ENCODE measurements at places on chromosomes 3 and 15.

DNA sequence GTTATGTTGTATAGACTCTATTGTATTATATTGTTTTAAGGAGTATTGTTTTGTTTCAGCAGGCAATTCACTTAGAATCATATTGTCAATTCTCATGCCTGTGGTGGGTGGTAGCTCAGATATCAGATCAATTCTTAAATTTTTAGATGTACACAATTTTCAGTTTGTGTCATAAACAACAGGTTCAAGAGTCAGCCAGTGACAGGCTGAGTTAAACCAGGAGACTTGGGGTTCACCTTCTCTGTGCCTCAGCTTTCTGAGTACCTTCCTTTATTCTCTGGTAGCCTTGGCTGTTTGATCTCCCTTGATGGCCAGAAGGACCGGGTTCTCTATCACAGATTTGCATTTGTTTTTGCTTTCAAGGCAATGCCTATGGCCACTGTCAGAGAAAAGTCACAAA is 199.9 kb upstream of the KCNMB2 start:
- no peak for DNase-seq

DNA sequence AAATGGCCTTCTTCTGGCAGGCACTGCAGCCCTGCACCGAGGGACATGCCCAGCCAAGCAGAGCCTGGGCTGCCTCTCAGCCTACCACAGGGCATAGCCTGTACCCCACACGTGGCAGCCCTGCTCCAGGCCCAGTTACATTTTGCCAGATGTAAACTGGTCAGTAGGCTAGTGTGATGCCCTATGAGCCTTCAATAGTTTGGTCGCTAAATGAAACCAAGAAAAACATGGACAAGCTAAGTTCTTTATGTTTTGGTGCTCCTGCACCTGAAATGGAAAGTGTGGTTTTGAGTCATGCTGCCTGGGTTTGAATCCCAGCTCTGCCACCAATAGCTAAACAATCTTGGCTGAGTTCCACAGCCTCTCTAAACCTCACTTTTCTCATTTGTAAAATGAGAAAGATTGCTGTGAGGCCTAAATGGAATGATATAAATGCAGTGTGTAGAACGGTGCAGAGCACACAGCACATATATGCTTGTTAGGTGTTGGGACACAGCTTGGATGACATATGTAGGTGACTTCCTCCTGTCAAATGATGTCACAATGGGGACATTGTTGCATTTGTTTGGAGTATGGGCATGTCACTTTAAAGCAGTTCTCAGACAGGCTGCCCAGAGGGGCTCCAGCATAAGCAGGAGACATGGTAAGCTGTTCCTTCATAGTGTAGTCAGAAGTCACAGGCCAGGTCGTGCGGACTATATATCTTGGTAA is 57.4 kb downstream of the ZBTB38 start:
- DNase-seq = no peak

GRCh38 chr3:156723182-156723619 is 48.8 kb downstream of the TIPARP start:
- peak; percentile 34 for DNase-seq

DNA sequence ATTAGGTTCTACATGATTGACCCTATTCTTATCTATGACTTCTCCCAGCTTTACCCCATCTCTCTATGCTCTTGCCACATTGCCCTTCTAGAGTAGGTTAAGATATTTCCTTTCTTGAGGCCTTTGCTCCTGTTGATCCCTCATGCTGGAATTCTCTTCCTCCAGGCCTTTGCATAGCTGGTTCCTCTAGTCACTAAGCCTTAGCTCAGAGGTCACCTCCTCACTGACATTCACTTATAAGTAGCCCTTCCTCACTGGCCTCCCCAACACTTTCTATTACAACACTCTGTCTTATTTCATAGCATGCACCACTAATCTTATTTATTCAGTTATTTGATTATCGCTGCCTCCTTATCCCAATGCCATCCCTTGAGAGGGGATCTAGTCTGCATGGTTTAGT is 228.4 kb upstream of the COL8A1 start:
- DNase-seq = no peak

DNA sequence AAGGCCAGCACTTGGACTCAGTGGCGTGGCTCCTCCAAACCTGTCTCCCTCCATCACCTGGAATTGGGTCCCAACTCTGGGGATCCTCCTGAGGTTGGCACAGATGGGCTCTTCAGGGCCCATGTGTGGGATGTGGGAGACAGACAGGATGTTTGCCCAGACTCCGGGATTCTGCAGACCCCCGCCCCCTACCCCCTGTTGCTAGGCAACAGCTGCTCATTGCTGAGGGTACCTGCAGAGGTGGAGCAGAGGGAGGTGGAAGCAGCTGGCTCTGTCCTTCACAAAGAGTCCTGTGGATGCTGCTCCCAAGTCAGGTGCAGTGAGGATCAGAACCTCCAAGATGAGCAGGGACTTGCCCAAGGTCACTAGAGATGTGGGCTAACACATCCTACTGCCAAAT is 40.0 kb upstream of the SLC6A1 start:
- DNase-seq = no peak

Measured in mammary epithelial cell (primary cell).